Ovary (tissue), 10 donors: ENCODE measurements at places on chromosomes 12 and 14. TPM values are rescaled to one million over a fixed set of nuclear protein-coding genes. Genes with fewer than 3 reads are reported as not detected.

DNA sequence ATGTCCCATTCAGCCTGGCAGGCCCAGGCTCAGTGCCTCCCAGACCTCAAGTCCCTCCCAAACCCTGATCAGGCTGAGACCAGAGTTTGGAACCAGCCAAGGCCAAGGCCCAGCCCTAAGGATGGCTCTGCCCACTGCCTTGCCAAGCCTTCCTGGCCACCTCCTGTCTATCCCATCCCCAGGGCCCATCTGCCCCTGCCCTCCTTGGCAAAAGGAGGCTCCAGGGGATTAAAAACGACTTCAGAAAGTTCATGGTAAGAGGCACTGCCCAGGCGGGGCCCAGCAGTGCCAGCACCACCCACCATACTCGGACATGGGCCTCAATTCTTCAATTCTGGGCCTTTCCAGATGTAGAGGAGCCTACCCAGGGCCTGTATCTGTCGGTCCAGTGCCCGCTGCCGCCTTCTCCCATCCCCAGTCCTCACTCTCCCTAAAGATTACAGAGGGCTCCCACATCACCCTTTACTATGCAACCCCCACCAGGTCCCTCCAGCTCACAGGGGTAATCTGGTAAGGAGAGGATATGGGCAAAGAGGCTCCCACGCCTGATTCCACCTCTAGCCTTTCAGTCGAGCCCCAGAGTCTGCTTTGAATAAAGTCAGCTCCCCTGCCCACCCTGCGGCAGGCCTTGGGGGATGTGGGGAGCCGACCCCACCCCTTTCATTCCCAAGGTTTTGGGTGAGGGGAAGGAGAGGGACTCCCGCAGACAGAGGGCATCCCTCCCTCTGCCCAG lies 932 bp downstream of the ADCY6 start:
- H3K4me3 ChIP-seq: peak overlapping the region; percentile 88
- DNase-seq: no peak
- H3K27ac ChIP-seq: peak overlapping the region; percentile 81
- no peaks in the 10 kb centered on the region for H3K36me3 ChIP-seq

DNA sequence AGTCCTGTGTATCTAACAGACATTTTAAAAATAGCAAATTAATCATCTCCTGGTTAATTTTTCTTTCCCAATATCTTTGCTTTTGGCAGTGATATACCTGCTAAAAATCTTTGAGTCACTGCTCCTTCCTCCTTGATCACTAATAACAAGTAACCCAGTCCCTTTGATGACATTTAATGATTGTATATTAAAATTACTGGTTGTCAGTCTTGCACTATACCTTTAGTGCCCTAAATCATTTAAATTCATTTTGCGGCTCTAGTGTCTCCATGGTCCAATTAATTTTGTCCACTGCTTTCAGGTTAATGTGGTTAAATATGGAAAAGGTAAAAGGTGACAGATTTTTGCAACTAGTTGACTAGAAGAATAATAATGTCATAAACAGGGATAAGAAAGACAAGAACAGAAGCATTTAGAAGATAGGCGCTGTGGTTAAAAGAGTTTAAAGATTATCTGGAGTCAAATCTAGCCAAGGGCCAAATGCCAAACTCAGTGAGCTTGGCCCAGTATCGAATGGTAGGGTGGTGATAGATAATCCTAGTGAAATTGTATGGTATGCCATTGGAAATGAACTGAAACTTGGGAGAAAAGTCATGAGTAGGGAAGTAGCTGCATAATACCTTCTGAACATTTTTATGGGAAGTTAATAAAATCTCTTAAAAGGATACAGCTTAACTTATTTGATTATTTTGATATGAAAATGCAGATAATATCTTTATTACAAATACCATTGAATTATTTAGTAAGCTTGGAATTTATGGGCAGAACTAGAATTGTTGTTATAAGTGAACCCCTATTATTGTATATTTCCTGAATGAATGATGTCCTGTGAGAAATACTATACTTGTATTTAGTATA lies 115.0 kb downstream of the PCNX1 start:
- no peak for DNase-seq
- no peaks in the 10 kb centered on the region for H3K4me1 ChIP-seq
- H3K36me3 ChIP-seq: peaks cover 2% of the 10 kb centered on the region
- no peaks in the 10 kb centered on the region for H3K27me3 ChIP-seq
- no peak overlapping the region for H3K27ac ChIP-seq

DNA sequence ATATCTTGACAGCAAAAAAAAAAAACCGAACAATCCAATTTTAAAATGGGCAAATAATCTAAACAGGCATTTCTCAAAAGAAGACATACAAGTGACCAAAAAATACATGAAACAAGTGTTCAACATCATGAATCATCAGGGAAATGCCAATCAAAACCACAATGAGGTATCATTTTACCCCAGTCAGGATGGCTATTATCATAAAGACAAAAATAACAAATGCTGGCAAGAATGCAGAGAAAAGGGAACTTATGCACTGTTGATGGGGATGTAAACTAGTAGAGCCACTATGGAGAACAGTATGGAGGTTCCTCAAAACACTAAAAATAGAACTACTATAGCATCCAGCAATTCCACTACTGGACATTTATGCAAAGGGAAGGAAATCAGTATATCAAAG lies 448.2 kb downstream of the RGS6 start:
- no peaks in the 10 kb centered on the region for H3K27me3 ChIP-seq
- H3K4me1 ChIP-seq: no peaks in the 10 kb centered on the region
- no peaks in the 10 kb centered on the region for H3K36me3 ChIP-seq
- DNase-seq: no peak
- H3K27ac ChIP-seq: no peak overlapping the region

- no peak for DNase-seq
- no peaks in the 10 kb centered on the region for H3K27me3 ChIP-seq
- H3K36me3 ChIP-seq: no peaks in the 10 kb centered on the region
- H3K4me1 ChIP-seq: peaks cover 9% of the 10 kb centered on the region
Observed at GRCh38 chr14:22434901-22435550, 154.0 kb downstream of the DAD1 start.

DNA sequence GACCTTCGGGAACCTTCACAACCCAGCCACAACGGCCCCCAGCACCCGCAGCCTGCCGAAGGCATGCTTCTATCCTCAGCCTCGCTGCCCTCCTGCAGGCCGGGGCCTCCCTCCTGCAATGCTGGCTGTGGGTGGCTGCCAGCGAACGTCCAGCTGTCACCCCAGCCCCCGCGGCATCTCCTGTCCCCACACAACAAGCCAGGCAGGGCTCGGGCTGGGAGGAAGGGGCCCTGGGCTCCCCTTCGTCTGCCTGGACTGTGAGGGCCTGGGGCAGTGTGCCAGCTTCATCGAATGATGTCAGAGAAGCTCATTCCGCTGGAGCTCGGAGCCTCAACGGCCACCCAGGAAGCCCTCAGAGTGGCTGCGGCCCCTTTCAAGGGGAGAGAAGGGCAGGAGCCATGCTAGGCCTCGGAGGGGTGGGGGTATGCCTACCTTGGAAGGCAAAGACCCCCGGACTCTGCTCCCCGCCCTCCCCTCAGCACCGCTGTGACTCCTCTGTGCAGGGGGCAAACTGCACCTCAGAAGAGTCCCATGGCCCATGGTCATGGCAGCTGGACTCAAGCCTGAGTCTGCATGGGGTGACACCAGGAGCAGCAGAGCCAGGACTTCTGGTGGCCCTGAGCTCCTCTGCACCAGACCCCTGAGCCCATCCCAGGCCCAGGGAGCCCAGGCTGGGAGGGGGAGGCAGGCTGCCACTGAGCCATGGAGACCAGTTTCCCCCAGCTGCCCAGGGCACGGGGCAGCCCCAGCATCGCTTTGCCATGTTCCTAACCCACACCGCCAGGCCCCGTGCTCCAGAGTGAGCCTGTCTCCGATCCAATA lies 24.7 kb upstream of the C14orf180 start:
- no peak overlapping the region for H3K4me3 ChIP-seq
- no peaks in the 10 kb centered on the region for H3K4me1 ChIP-seq
- no peaks in the 10 kb centered on the region for H3K27me3 ChIP-seq
- no peaks in the 10 kb centered on the region for H3K36me3 ChIP-seq
- peak; percentile 38 for DNase-seq

DNA sequence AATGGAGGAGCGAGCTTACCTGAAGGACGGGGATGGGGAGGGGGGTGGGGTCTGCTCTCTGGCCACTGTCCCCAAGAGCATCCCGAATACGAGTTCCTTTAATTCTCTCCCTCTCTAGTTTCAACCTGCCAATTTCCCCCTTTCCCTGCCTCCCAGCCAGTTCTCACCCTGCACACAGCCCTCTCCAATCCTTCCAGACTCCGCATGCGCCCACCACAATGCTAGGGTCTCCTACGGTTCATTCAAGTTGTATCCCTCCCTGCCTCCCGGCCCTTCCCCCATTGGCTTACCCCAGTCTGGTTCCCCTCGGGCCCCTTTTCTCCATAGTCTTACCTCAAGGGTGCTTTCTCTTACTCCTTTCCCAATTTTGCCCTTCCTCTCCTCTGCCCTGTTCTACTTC lies 708 bp upstream of the IGFBP6 start:
- peak overlapping the region; percentile 59 for H3K27ac ChIP-seq
- no peaks in the 10 kb centered on the region for H3K36me3 ChIP-seq
- DNase-seq: peak; percentile 44

GRCh38 chr14:61184112-61184511 lies 97.0 kb downstream of the TMEM30B start:
- no peak overlapping the region for H3K27ac ChIP-seq
- H3K4me1 ChIP-seq: peaks cover 1% of the 10 kb centered on the region
- no peak overlapping the region for H3K4me3 ChIP-seq
- DNase-seq: no peak

LRRC10 gene
- total RNA-seq: not detected

DNA sequence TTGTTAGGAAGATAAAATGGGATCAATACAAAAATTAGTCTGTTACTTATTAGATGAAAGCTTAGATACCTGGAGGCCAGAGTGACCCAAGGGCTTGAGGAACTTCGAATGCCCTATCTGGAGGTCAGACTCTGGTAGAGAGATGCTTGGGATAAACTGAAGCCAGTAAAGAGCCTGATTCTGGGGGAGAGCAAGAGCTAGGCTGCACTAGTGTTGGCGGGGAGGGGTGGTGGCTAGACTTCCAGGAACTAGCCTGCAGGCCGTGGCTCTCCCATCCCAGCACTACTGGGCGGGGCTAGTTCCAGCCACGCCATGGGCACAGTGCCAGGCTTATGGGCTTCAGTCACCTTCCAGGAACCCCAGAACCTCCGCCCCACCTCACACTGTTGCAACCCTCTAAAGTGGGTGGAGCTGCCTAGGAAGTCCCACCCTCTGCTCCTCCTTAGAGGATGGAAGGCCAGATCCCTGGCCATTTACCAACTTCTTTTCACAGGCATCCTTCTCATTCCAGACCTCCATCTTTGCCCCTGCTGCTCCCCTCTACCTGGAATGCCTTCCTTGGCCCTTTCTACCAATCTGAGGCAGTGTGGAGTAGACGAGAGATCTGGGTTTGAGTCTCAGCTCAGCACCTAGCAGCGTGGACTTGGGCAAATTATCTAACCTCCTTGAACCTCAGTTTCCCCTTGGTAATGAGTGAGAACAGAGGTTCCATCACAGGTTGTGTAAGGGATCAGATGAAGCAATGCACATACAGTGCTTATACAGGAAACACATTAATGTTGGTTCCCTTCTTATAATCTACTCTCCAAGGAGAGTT lies 6.3 kb upstream of the NFE2 start:
- peak; percentile 54 for DNase-seq
- H3K4me3 ChIP-seq: no peak overlapping the region
- no peak overlapping the region for H3K27ac ChIP-seq
- H3K27me3 ChIP-seq: no peaks in the 10 kb centered on the region
- H3K4me1 ChIP-seq: no peaks in the 10 kb centered on the region

WNT1 gene
- not detected for total RNA-seq

GRCh38 chr12:67964456-67964855 lies 24.8 kb upstream of the IFNG-AS1 start:
- no peaks in the 10 kb centered on the region for H3K36me3 ChIP-seq
- no peak for DNase-seq
- no peak overlapping the region for H3K27ac ChIP-seq
- no peaks in the 10 kb centered on the region for H3K27me3 ChIP-seq

DNA sequence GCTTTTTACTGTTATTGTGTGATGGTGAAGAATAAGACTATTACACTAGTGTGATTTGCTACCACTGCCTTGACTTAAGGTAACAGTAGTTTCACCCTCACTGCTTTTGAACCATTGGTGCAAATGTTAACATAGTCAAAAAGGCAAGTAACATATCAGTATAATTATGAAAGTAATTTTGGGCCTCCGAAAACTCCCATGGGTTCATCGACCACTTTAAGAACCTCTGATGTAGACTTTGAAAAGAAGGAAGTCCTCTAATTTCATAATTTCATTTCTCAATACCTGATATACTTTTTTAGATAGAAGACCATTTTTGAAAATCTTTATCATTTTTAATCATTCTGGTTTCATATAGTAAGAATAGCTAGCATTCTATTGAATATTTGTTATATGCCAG lies 57.7 kb downstream of the ETNK1 start:
- no peaks in the 10 kb centered on the region for H3K36me3 ChIP-seq
- no peak overlapping the region for H3K4me3 ChIP-seq
- H3K27me3 ChIP-seq: no peaks in the 10 kb centered on the region
- H3K27ac ChIP-seq: no peak overlapping the region
